ENCODE measurements at places on chromosomes 11 and 22. TPM values are rescaled to one million over a fixed set of nuclear protein-coding genes. Genes with fewer than 3 reads are reported as not detected.

DNA sequence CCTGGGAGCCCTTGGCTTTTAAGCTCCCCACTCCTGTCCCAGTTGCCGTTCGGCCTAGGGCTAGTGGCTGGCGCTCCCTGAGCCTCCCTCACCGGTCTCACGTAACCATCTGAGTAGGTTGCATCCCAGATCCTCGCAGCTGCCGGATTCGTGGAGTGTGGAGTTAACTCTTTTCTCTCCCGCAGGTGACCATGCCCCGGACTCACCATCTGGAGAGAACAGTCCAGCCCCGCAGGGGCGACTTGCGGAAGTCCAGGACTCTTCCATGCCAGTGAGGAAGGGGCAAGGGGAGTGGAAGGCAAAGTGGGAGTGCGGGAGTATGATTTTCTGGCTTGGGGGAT lies 902 bp downstream of the MUS81 start:
- DNase-seq, result no peak

DNA sequence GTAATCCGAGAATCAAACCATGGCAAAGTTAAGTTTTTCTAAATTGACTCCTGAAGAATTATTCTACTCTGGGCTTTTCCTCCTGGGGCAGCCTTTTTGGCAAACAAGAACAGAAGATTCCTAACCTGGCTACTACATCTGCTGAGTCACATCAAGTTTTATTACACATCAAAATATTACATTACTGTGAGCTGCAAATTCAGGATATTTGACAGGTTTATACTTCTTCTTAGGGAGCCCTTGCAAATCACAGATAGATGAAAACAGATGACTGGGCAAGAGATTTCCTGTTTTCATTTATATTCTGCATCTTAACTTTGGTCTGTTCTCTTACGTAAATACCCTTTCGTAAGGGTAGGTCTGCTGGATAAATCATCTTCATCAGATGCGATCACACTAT lies 23.6 kb downstream of the XRRA1 start:
- DNase-seq, result peak; percentile 41

GRCh38 chr11:125940145-125940544 lies 5.7 kb upstream of the VSIG10L2 start:
- DNase-seq, result no peak

CENPM gene
- 14.7 TPM for total RNA-seq

GRCh38 chr22:39655831-39656230 lies 85.3 kb downstream of the CACNA1I start:
- no peak for DNase-seq

- DNase-seq, result no peak
Observed at GRCh38 chr22:23363683-23364082, 183.4 kb downstream of the BCR start.

DNA sequence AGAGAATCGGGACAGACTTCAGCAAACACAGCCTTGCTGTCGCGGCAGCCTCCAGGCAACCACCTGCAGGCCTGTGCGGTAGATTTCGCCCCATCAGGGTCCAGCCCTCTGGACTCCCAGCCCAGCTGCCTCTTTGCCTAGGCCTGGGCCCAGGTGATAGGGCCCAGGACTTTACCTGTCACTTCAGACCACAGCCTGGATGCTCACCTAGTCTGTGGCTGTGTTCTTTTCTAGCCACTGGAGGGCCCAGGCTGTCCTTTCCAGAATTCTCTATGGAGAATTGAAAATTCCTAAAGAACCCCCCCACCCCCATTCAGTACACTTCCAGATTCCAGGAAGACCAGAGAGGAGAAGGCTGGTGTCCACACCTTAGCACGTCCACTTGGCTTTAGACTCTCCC lies 30.6 kb upstream of the RAB1B start:
- no peak for DNase-seq

BEST1 gene
- 0.90 TPM for total RNA-seq

DNA sequence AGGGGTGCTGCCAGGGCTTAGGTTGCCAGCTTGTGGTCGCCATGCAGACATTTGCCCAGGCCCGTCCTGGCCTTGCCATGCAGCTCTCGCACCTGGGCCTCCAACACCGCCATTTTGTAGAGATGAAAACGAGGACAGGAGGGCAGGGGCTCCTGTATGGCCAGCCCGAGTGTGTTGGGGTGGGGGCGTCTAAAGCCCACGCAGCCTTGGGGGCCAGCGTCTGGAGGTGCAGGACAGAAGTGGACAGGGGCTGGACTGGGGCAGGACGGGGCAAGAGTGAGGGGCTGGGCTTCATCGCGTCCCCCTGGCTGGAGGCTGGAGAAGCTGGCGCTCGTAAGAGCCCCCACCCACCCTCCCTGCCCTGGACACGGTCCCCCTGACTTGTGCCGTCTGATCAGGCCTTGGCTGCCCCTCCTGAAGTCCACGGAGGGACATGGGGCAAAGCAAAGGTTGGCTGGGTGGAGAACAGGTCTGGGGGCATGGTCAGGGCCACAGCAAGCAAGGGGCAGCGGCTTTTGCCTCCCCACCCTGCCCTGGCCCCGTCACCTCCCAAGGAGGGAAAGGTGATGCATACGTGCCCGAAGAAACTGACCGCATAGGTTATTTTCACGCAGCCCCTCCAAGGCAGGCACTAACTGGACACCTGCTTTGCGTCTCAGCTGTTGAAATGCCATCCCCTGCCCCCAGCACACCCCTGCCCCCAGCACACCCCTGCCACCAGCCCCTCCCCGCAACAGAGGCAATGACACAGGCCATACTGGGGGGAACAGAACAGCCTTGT lies 815 bp downstream of the TNNT3 start:
- no peak for DNase-seq

DNA sequence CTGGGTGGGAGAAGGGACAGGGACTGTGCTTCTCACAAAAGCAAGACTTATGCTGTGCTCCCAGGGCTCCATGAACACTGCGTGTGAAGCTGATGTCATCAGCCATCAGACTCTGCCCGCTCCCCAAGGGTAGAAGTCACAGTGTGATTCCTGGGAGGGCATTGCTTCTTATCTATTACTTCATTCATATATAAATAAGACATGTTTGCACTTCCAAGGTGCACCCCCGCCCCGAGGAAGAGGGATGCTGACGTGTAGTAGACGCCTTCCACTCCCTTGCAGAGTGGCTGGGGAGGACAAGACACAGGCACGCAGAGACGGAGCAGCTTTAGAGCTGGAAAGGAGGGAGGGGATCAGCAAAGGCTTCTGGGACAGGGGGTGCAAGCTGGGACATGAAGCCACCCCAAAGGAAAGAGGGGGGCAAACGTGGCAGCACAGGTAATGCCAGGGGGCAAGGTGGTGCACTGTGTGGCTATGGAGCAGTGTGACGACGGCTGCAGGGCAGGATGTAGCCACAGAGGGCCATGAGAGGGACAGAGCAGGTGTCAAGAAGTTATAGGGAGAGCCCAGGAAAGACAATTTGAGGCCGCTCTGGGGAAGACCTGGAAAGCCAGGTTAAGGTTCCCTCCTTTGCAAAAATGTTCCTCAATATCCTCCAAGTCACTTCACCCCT lies 558.5 kb downstream of the MN1 start:
- DNase-seq, result no peak

DNA sequence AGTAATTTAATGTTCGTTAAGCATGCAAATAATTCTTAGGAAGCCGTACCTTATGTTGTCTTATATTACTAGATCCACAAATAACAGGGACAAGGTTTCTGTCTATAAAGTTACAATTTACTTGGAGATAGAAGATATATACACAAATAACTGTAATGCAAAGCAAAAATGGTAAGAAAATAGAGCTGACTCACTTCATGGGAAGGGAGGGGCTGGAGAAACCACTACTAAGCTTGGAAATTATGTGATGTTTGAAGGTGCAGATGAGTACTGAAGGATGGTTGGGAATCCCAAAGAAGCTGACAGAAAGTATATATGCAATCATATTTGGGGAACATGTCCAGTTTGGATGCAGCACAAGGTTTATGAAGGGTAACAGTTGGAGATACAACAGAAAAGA lies 4.0 kb downstream of the NPAT start:
- peak; percentile 25 for DNase-seq

GRCh38 chr11:83024270-83024854 lies 47.3 kb downstream of the RAB30 start:
- no peak for DNase-seq

DNA sequence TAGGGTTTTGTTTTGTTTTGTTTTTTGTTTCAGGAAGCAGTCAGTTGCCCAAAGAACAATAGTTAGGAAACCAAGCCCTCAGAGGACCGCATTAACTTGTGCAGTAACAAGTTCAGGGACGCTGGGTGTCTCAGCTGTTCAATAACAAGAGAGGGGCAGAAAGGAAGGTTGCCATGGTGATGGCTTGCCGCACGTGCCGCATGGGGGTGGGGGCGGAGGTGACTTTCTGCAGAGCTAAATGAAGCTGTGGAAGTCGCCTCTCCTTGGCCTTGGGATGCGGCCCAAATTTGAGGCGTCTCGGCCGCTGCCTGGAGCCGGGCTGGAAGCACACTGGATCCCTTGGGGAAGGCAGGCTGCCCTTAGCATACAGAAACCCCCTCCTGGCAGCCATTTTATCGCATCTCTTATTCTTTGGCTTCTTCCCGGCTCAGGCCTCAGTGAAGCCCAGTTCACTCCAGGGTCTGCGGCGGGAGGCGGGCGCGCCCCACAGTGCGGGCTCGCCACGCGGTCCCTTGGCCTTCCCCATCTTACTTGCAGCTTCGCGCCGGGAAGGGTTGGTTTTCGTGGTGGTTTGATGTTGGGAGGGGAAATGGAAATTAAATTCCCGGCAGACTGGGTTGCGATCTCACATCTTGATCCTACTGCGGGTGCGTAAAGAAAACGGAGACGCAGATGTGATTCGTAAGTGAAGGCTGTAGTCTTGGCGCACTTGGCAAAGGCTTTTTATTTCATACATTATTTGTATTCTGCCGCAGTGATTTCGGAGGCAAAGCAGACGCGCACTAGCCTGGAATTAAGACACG lies 94.3 kb downstream of the SLC17A6 start:
- DNase-seq, result peak; percentile 24

TRIM48 gene
- not detected for total RNA-seq

SLC22A6 gene
- not detected for total RNA-seq

DNA sequence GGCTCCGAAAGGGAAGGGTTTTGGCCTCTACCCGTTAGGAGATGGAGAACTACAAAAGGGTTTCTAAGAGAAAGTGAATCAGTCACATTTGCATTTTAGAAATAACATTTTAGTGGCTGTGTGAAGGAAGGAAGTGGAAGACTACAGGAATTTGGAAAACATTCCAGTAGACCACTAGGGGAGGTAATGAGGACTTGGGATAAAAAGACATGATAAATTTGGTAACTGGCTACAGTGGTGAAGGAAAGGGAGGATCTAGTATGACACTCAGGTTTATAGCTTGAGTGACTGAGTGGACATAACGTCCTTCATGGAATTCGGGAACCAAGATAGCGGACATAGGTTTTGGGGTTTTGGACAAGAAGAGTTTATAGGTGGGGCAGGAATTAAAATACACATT lies 7.0 kb upstream of the RRM1 start:
- peak; percentile 29 for DNase-seq
